Caki2 (cell line): ENCODE measurements at places on chromosomes 2 and 18. TPM values are rescaled to one million over a fixed set of nuclear protein-coding genes. Genes with fewer than 3 reads are reported as not detected.

CCT7 gene
- total RNA-seq: 581 and 684 TPM in 2 replicates

- no peak for DNase-seq
These were observed 242.7 kb upstream of the ZSWIM2 start for GRCh38 chr2:187091664-187092063.

- DNase-seq: no peak
These were observed 179.8 kb upstream of the HAAO start for GRCh38 chr2:42971947-42972736.

GRCh38 chr2:53437371-53437770, 330.2 kb upstream of the CHAC2 start:
- DNase-seq: no peak

- DNase-seq: no peak
These were observed 608 bp downstream of the PHOSPHO2 start for GRCh38 chr2:169694894-169695260.

POTEI gene
- total RNA-seq: not detected in 2 replicates

- DNase-seq: no peak
These were observed 117.2 kb downstream of the CMPK2 start for GRCh38 chr2:6748406-6749067.

DNA sequence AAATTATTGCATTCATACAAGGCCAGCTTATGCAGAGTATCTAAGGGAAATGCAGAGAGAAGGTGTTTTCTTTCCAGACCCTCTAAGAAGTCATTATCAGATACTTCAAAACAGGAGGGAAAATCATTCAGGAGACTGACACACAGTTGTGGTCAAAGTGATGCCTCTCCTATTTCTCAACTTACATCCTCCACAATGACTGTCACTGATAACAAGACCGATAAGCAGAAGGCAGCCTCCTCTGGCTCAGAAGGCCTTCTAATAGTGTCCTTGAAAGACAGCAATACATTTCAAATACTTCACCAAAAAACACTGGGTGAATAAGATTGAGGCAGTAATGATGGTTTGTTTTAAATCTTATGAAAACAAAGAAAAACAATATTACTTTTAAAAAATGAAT, 199.7 kb downstream of the PIEZO2 start:
- DNase-seq: no peak

GRCh38 chr2:24508878-24509277, 17.8 kb downstream of the NCOA1 start:
- no peak for DNase-seq

- DNase-seq: no peak
These were observed 35.6 kb downstream of the ARL5A start for GRCh38 chr2:151792589-151792988.

DNA sequence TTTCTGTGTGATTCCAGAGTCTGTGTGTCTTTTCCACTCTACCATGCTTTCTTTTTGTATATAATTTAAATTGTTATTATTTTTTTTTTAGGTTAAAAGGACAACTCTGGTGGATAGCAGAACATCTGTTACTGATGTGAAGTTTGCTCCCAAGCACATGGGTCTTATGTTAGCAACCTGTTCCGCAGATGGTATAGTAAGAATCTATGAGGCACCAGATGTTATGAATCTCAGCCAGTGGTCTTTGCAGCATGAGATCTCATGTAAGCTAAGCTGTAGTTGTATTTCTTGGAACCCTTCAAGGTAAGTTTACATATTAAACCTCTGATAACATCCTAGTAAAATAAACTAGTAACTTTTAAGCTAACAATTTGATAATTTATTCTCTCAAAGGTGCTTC, 15.3 kb downstream of the SEH1L start:
- DNase-seq: no peak

GPR39 gene
- total RNA-seq: 4.3 and 15.7 TPM in 2 replicates

ABCG8 gene
- not detected in 2 replicates for total RNA-seq

GRCh38 chr18:48973731-48974130, 23.0 kb upstream of the SMAD7 start:
- no peak for DNase-seq

NETO1 gene
- 7.6 and 8.1 TPM in 2 replicates for total RNA-seq

ASXL2 gene
- 3.4 and 6.6 TPM in 2 replicates for total RNA-seq

GRCh38 chr2:48272199-48272598, 257.8 kb upstream of the STON1 start:
- no peak for DNase-seq

DNA sequence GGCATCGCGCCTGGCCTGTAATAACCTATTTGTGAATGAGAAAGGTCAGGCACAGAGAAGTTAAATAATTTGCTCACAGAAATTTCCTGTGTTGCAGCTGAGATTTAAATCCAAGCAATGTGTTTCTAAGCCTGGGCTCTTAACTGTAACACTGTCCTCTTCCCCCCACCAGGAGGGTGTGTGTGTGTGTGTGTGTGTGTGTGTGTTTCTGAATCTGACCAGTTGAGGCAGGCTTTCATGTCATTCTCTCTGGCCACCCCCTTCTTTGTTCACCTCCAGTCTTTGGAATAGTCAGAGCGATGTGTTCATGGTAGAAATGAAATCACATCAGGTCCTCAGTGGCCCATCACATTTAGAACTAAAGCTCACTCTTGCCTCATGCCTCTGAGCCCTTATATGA, 81.2 kb downstream of the NEDD4L start:
- DNase-seq: no peak

GRCh38 chr18:39051013-39051412, 1485.4 kb upstream of the CELF4 start:
- no peak for DNase-seq

SCN9A gene
- 0.95 and 2.2 TPM in 2 replicates for total RNA-seq

ALK gene
- not detected in 2 replicates for total RNA-seq

GRCh38 chr2:182866461-182867406, at the start of gene FRZB:
Gene FRZB, minus strand, starts transcription at chr2:182866637. Its CDS starts 85 bp downstream, at chr2:182866552.
- DNase-seq: no peak

GALNT13 gene
- total RNA-seq: not detected in 2 replicates

DNA sequence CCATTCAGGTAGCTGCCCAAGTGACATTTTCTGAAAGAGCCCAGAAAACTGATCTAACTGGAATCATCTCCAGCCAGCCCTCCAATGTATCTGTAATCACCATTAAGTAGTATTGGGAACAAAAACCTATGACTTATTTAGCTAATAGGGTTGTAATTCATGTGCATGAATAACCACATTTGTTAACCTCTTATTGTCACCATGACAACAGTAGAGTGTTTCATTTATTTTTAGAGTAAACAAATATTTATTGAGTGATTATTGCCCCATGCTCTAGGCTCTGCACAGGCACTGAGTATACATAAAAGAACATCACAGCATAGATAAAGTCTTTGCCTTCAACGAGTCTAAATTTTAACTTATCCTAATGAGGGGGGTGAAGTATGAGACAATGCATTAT, 265.4 kb upstream of the UBE2E3 start:
- DNase-seq: no peak

- DNase-seq: no peak
These were observed 108.7 kb downstream of the TRIM43 start for GRCh38 chr2:95700519-95700918.

GRCh38 chr2:222830164-222830563, 30.7 kb upstream of the ACSL3 start:
- no peak for DNase-seq

NT5DC4 gene
- total RNA-seq: not detected in 2 replicates

- DNase-seq: no peak
These were observed 93.8 kb downstream of the ARL4C start for GRCh38 chr2:234403074-234403473.

DNA sequence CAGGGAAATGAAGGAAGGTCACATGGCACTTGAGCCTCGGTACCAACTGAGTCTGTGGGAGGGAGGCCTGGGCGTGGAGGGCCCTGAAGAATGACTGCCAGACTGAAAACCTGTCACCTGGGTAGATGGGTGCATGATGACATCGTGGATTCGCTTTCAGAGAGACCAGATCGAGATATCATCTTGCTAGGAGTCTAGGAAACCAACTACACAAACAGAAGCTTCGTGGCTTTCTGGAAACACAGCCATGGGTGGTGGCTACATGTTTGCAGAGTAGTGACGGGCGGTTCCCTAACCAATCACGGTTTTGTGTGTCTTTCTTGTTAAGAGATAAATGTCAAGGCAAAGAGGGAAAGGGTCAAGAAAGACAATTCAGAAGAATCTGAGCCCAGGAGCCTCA, 155.0 kb downstream of the EIPR1 start:
- DNase-seq: peak; percentile 12

- DNase-seq: no peak
These were observed 47.4 kb downstream of the PTRHD1 start for GRCh38 chr2:24745825-24746224.

DNA sequence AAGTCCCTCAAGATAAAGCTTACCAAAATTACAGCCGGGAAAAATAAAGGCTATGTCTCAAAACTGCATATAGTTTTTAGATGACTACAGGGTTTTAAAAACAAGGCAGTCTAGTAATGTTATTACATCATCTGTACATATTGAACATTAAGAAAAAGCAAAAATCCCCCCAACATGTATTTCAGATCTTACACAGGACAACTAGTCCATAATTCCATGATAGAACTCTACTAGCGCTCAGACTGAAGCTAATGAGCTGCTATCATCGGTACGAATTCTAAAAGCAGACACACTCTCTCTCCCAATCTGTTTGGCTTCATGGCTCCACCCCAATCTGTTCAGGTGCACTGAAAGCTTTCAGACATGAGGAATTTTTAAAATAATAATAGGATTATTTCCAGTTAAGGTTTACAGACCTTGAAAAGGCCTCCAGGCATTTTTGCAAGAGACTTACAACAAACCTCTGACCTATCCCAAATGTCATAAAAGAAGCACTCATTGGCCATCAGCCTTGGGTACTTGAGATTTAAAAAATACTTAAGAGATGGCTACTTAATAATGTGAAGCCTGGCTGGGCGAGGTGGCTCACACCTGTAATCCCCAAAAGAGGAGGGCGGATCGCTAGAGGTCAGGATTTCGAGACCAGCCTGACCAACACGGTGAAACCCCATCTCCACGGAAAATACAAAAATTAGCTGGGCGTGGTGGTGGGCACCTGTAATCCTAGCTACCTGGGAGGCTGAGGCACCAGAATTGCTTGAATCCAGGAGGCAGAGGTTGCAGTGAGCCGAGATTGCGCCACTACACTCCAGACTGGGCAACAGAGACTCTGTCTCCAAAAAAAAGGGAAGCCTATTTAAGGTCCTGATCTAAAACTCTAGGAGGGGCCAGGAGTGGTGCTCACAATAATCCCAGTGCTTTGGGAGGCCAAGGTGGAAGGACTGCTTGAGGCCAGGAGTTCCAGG, 2.0 kb downstream of the NPC1 start:
- no peak for DNase-seq

PCARE gene
- total RNA-seq: not detected in 2 replicates

DNA sequence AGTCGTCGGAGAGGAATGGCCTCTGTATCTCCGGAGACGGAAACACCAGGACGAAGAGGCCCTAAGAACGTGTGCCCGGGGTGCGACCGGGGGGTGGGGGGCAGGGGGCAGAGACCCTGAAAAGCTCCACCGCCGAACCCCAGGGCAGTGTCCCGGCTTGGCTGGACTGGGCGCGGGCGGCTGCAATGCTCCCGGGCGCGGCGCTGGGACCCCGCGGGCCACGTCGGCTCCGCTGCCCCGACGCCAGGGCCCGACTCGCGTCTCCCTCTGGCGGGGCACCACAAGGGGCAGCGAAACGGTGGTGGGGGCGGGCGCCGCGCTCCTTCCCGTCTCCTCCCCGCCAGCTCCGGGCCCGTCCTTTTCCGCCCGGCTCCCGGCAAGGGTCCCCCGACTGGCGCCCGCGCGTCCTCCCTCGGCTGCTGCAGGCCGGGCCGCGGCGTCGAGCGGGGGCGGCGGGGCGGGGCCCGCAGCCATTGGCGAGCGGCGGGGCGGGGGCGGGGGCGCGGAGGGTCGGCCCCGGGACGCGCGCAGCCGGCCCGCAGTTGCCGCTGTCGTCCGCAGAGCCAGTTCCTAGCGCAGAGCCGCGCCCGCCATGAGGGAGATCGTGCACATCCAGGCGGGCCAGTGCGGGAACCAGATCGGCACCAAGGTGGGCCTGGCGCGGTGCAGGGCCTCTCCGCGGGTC, at the start of gene TUBB6:
Gene TUBB6 (plus strand): TSS at position 541 of the 685 bp plus-strand sequence. CDS start 52 bp downstream, at position 593.
- DNase-seq: no peak

GRCh38 chr18:68925268-68925667, 127.4 kb downstream of the CCDC102B start:
- DNase-seq: no peak

DNA sequence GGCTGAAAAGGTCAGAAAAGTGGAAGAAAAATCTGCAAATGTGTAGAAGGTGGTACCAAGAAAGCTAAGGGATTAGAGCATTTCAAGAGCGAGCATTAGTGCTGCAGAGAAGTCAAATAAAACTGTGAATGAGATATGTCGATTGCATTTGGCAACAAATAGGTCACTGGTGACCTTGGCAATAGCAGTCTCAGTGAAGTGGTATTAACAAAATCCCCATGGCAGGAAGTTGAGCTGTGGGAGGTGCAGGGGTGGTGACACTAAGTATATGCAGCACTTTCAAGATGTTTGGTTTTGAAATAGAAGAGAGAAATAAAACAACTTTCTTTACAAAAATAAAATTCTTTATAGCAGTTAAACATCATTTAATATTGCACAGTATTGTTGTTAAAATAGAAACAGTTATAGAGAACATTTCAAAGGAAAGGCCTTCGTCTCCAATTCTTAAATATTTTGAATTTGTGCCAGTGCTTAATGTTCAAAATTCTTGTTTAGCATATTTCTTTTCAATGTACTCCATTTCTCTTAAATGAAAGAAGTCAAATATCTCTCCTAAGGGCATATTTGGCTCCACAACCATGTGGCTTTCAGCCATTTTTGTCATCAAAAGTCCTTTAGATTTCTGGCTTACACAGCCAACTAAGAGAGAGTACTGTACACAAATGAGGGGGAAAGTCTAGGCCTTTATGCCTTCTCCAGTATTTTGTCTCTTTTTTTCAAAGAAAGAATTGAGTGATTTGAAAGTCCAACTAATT, 443.0 kb upstream of the MMADHC start:
- DNase-seq: no peak

GRCh38 chr2:105880637-105881036, 135.9 kb downstream of the NCK2 start:
- no peak for DNase-seq

CFAP65 gene
- not detected in 2 replicates for total RNA-seq

- no peak for DNase-seq
These were observed 415.2 kb upstream of the TNP1 start for GRCh38 chr2:217275091-217275490.
